ENCODE measurements at places on chromosomes 5 and 9. TPM values are rescaled to one million over a fixed set of nuclear protein-coding genes. Genes with fewer than 3 reads are reported as not detected.

ACSL6 gene
- 0.65 TPM for total RNA-seq

PCDHGA8 gene
- 1.5 TPM for total RNA-seq

GNAQ gene
- total RNA-seq = 42.2 TPM

SWI5 gene
- 14.7 TPM for total RNA-seq

All from dermis lymphatic vessel endothelial cell (primary cell).